ENCODE measurements at places on chromosomes 1 and 21. TPM values are rescaled to one million over a fixed set of nuclear protein-coding genes. Genes with fewer than 3 reads are reported as not detected.

DNA sequence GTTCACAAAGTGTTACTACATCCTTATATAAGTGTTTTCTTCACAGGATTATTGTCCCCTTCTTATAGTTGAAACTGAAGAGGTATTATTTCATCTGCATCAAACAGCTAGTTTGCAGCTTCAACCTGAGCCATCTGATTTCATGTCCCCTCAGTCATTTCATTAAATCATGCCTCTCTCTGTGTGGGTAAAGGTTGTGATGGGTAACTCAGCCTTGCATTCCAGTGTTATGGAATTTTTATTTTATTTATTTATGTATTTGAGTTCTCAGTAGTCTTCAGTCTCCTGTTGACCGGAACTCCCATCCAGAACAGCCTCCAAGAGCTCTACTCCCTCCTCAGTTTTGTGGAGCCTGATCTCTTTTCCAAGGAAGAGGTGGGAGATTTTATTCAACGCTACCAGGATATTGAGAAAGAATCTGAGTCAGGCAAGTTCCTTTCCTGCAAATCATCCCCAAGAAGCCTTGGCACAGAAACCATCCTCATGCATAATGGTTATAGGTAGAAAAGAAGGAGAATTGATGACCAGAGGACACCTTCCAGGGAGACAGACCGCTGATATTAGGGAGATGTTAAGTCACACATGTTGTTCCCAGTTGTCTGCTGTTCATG is 21.8 kb downstream of the CHD1L start:
- no peaks in the 10 kb centered on the region for H3K27me3 ChIP-seq
- no peaks in the 10 kb centered on the region for H3K4me1 ChIP-seq
- no peak for DNase-seq
- no peak overlapping the region for H3K27ac ChIP-seq

- H3K4me1 ChIP-seq: no peaks in the 10 kb centered on the region
- H3K4me3 ChIP-seq: no peak overlapping the region
- H3K27me3 ChIP-seq: no peaks in the 10 kb centered on the region
Measured at GRCh38 chr1:17826165-17826488, 71.0 kb downstream of the ACTL8 start.

Gene UMODL1
- not detected for total RNA-seq

Gene KRTCAP2
- 124 TPM for total RNA-seq

All from cardiac muscle cell (in vitro differentiated cells and primary cell).